ENCODE measurements at places on chromosomes 2 and 18.

DNA sequence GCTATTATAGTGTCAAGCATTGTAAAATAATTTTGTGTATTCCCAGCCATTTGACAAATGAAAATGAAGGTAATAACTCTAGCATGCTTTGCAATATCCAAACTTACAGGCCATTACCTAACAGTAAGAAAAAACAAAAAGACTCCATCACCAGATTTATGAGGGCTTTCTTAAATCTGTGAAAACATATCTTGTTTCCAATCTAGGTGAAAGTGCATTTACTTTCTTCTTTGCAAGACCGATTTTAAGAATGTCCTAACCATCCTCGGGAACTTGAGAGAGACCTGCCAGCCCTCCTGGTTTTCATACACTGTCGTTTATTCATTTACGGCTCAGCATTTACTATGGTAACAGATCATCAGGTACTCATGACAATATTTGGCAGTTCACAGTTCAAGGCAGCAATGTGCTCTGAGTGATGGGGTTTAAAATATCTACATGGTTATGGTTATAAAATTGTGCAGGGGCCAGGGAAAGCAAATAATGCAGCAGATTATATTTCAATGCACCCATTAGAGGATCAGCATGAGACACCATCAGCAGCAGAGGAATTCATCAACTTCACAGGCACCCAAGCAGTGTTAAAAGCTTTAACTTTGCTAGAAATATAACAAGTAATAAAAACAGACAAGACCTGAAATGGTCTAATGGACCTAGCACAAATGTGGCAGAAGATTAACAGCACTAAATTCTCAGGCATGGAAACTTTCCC lies 34.4 kb upstream of the PARD3B start:
- DNase-seq = no peak

- DNase-seq = peak; percentile 22
Observed at GRCh38 chr2:120346667-120347358, 877 bp downstream of the INHBB start.

DNA sequence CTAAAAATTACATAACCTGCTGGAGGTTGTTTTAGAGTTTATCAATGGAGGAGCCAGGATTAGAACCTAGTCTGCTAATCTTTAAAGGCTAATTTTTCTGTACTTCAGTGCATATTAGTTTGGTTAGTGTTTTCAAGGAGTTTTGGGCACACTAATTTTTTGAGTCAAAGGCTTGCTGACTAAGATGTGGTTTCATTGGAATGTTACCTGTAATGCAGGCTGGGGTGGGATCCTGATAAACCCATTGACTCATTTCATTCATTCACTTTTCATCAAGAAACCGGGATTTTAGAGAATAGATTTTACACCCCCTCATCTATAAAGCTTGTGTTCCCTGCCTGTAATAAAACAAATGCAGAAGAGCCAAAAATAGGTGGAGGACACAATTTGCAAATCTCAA lies 91.9 kb upstream of the IL1R2 start:
- DNase-seq = no peak

GRCh38 chr2:18247282-18248110 lies 313.0 kb downstream of the RDH14 start:
- no peak for DNase-seq

- no peak for DNase-seq
Observed at GRCh38 chr2:5067816-5068215, 624.4 kb upstream of the SOX11 start.

DNA sequence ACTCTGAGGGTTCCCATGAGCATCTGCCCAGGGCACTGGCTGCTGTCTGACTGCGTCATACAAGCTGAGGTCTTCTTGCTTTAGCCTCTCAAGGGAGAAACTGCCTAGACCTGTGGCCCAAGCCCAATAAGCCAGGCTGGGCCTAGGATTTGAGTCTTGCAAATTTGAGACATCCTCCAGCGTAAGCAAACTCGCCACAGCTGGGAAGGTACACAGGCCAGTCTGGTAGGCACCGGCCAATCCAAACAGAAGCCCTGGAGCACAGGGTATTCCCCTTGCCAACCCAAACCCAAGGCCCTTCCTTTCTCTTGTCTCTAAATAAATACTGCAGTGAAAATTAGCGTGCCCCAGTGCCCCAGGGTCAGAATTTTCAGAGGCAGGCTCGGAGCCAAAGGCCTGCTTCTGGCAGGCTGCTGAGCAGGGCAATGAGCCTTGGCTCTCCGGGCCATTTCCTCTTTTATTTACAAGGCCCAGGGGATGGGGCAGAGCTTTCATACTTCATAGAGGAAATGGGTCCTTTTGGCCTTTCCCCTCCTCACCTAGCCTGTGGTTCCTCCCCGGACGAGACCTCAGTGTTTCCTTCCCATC lies 33.3 kb downstream of the POLR1A start:
- no peak for DNase-seq

DNA sequence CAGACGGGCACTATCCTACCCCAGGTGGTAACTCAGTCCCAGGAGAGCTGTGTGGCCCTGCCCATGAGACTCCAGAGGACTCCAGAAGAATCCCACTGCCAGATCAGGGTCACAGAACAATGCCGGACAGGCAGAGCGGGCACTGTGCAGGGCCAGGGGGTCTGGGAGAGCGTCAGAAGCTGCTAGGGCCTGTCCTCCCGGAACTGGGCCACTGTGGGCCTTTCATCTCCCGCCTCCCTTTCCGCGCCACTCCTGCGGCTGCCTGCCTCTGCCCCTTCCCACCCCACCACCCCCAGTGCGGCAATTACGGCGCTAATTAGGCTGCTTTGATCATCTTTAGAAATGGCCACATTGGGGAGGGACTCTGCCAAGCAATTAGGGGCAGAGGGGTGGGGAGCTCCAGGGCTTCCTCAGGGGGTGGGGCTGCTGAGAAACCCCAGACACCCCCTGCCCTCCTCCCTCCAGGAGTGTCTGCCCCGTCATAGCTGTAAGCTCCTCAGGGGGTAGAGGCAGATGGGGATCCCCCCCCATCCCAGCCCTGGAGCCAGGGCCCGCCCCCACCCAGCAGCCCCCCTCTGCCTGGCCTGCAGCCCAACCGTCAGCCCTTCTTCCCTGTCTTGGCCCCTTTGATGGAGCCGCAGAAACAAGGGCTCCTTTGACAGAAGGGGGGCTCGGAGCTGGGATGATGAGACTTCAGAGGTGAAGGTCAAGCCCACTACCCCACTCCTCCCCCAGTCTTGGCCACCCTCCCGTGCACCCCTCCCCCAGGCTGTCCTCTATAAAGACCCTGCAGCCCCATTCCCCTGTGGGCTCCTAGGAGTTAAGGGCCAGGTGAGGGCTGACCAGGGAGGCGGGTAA lies at the start of gene PRSS56:
PRSS56 (plus strand) TSS at position 808 of the 858 bp plus-strand sequence. CDS start 211 bp downstream, outside the sequence.
- DNase-seq = no peak

- DNase-seq = no peak
Observed at GRCh38 chr2:47031909-47032668, 116.5 kb upstream of the MCFD2 start.

DNA sequence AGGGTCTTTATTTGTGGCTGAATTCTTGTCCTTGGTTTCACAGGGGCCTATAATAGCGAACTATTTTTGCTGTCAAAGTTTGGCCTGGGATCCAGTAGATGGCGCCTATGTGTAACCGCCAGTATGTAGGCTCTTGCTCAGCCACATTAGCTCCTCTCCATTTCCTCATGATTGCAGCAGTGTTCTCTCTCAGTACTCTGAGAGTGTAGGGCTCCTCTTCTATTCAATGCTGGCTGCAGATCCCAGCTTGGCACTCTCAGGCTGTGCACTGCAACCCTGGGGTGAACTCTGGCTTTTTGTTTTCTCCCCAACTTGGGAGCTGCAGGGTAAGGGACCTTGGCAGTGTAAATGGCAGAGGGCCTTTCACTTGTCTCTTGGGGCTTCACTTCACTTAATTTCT lies 344.6 kb upstream of the CHAC2 start:
- DNase-seq = no peak

- no peak for DNase-seq
Observed at GRCh38 chr18:79365701-79366100, 30.0 kb upstream of the NFATC1 start.

- no peak for DNase-seq
Observed at GRCh38 chr18:24052053-24052452, 37.5 kb downstream of the TTC39C start.

DNA sequence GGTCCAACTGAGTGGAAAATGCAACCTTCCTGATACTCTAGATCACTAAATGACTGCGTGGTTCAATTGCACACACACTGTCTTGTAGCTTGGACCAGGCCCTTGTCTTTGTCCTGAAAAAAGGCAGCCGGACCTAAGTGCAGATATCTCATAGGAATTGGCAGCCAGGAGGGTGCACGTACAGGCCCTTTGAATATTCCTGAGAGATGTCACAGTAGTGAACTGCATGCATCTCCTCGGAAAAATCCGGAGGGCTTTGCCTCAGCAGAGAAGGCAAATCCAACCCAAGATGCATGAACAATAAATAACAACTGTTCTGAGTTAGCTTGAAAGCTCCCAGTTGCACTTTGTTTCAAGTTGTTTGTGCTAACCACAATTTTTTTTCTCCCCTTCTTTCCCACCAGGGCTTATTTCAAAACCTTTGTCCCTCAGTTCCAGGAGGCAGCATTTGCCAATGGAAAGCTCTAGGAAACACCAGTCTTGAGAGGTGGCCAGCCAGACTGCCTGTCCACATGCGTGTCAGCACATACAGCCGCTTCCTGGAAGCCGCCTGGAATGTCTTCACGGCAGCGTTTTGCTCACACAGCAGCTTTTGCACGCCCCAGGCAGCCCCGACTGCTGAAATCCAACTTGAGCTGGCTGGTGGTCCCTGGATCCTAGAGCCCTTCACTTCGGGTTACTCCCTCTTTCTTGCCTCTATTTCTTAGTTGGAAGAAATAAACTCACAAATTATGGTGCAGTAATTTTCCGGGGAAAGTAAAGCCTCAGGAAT lies 54.4 kb upstream of the FOSL2 start:
- DNase-seq = no peak

DNA sequence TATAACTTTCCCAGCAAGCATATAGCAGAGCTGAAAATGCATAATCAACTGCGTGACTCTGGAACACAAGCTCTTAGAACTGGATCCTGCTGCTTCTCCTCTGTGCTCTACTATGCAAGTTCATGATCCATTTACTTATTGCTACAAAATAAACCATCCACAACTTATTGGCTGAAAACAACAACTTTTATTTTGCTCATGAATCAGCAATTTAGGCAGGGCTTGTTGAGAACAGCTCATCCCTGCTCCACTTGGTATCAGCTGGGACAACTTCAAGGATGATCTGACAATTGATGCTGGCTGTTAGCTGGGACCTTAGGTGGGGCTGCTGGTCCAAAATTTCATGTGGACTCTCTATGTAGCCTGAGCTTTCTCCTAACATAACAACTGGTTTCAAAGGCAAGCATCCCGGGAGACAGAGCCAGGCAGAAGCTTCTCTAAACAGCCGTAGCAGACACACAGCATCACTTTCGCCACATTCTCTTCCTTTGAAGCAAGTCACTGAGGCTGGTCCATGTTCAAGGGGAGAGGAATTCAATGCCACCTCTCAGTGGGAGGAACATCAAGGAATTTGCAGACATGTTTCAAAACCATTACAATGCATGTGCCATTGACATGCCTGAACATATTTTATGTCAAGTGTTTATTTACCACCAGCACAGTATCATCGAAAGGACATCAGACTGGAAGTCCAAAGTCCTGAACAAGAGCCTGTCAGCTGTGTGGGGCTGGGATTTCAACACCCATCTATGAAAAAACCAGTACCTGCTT lies 153.1 kb upstream of the PKDCC start:
- DNase-seq = no peak

GRCh38 chr18:71630696-71631095 lies 913.4 kb downstream of the CBLN2 start:
- DNase-seq = no peak

GRCh38 chr2:177667626-177668025 lies 275.1 kb downstream of the AGPS start:
- DNase-seq = no peak

- no peak for DNase-seq
Observed at GRCh38 chr2:11320698-11321492, 23.5 kb downstream of the ROCK2 start.
